ENCODE measurements at places on chromosomes 1 and 21.
A peak's percentile ranks its signal among the peaks of the same experiment; 100 is the strongest.

DNA sequence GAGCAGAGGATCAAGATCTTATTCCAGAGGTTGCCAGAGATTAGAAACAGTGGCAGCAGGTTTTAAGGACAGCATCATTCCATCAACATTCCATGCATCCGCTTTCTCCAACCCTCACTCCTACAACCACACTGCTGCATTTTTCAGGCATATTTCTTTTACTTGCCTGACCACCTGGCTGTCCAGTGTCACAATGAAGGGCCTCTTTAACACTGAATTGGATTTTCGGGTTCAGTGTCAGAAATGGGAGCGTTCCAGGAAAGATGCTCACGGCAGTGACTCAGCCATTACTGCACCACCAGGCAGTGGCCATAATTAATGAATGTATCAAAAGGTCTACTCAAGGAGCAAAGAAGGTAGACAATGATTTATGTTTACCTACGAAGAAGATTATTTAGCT, 200.4 kb upstream of the ESRRG start:
- DNase-seq: no peak

GRCh38 chr1:201375169-201375568, 2.3 kb downstream of the TNNT2 start:
- DNase-seq: no peak

- peak; percentile 29 for DNase-seq
Measured at GRCh38 chr1:63795455-63795854, 21.6 kb downstream of the ROR1 start.

GRCh38 chr1:3297756-3298155, 156.7 kb upstream of the ARHGEF16 start:
- no peak for DNase-seq

DNA sequence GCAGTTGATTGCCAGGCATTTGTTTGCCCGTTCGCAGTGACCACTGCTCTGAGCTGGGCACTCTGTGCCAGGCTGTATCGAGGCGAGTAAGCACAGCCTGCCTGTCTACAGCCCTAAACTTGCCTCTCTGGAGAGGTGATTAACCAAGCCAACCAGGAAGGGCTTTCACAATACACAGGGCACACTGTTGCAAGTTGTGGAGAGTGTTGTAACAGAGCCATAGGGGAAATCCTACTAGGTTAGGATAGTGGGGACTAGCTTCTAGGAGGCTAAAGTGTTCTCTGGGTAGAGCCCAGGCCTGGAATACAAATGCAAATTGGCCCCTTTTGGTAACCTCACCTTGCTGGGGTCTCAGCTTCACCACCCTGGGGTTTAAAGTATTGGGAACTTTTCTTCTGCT, 23.8 kb downstream of the PRDM2 start:
- no peak for DNase-seq

DNA sequence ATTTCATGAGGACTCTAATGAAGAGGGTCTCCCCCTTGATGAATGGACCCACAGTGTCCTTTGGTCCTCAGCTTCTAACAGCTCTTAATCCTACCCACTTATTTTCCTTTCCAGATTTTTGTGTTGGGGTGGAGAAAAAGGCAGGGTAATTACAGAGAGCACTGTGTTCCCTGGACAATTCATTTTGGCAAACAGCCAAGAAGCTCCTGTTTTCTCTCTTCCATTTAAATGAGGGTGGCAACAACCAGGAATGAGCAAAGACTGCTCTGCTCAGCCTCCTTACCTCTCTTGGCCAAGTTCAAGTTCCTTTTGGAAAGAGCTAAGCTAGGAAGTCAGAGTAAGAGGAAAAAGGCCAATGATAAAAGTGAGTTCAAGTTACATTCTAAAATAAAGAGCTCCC, 11.9 kb downstream of the XKR8 start:
- peak; percentile 51 for DNase-seq

GRCh38 chr21:28111151-28111619, 881.5 kb downstream of the LTN1 start:
- peak; percentile 96 for DNase-seq

DNA sequence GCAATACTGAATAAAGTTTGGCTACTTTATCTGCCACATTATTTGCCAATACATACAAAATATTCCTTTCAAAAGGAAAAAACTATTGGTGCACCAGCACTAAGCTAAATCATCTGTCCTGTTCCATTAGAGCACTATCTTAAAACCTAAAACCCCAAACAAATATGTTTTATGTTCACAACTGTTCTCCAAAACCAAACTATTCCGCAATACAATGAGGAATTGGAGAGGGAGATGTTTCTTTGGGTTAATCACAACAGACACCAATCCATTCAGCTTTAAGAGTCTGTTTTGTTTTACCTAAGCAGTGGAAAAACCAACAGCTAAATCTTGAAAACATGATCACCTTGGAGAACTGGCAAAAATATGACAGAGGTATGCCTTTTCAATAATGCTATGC, 85.1 kb downstream of the ZNF644 start:
- no peak for DNase-seq

- DNase-seq: no peak
Measured at GRCh38 chr1:225427235-225428067, at the start of gene LBR. TSS of gene LBR (minus strand) at chr1:225428038. CDS start at chr1:225424075, 3,963 bp downstream.

- DNase-seq: peak; percentile 68
Measured at GRCh38 chr1:3668585-3669300, 16.4 kb downstream of the TP73 start.

DNA sequence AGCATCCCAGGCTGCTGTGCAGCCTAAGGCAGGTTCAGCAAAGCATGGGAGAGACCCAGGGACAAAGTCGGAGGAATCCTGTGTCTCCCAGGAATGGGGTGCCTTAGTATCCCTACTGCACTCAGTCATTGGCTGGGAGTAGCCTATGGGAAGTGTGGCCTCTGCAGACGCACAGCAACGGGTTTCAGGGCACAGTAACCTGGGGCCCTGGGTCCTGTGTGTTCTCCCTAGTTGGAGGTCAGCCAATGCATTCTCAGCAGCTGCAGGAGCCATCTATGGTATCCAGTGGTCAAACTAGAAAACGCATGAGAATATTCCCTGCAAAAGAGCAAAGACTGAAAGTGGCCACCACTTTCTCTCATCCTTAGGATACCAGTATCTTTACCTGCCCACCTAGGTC, 13.7 kb upstream of the C1orf21 start:
- no peak for DNase-seq

GRCh38 chr1:200625381-200625824, 4.9 kb upstream of the KIF14 start:
- DNase-seq: peak; percentile 13

- DNase-seq: no peak
Measured at GRCh38 chr1:209176866-209177430, 406.6 kb upstream of the CAMK1G start.

GRCh38 chr1:153631047-153632022, 2.5 kb upstream of the CHTOP start:
- DNase-seq: no peak

GRCh38 chr1:178768423-178768822, 43.4 kb downstream of the RALGPS2 start:
- DNase-seq: no peak

- DNase-seq: no peak
Measured at GRCh38 chr1:75126611-75127101, 7.5 kb upstream of the LHX8 start.

- no peak for DNase-seq
Measured at GRCh38 chr1:158020259-158020885, 26.9 kb downstream of the KIRREL1 start.

DNA sequence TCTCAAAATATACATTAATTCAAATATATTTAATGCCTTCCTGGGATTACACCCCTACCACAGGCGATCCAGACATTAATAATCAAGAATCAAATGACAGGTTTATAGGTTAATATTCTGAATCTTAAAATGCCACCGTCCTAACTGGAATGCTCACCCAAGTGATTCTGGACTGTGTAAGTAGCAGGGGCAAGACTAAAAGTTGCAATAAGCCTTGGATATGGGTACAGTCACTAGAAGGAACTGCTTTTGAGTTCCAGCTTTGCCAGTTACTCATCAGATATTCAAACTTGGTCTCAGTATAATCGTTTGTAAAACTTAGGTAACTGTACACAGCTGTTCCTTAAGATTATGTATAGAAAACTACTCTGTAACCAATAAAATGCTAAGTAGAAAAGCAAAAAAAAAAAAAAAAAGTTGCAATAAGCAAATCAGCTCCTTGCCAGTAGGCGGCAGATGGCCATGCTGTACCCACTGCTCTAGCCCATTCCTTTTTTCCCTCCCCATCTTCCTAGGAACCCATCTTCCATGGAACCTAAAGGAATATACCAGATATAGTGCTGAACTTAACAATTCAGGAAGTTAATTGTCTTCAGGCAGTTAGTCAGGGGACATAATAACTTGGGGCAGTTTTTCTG, 10.5 kb downstream of the RO60 start:
- DNase-seq: no peak

GRCh38 chr1:182786223-182786994, 3.2 kb upstream of the NPL start:
- peak; percentile 83 for DNase-seq

DNA sequence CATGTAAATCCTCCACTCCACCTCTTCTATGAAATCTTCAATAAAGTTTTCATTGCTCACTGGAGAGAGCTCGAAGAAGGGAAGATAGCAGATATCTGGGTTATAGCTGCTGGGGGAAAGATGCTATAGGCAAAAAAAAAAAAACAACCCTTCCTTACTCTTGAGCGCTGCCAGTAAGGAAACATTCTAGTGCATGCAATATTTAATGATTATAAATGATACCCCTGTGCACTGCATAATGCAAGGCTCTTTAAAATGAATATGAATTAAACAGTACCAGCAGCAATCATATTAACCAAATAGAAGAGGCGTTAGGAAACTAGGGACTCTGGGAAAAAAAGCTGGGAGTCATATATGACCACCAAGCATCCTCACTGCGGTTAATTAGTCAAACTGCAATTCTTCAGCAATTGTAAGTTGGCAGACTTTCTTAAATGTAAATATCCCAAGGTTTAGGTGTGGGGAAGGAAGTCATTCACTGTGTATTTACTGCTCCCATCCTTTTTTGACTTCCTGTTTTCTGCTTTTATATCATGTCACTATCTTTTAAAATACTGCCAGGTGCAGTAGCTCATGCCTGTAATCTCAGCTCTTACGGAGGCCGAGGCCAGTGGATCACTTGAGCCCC, 3.7 kb upstream of the DMRTB1 start:
- DNase-seq: no peak

DNA sequence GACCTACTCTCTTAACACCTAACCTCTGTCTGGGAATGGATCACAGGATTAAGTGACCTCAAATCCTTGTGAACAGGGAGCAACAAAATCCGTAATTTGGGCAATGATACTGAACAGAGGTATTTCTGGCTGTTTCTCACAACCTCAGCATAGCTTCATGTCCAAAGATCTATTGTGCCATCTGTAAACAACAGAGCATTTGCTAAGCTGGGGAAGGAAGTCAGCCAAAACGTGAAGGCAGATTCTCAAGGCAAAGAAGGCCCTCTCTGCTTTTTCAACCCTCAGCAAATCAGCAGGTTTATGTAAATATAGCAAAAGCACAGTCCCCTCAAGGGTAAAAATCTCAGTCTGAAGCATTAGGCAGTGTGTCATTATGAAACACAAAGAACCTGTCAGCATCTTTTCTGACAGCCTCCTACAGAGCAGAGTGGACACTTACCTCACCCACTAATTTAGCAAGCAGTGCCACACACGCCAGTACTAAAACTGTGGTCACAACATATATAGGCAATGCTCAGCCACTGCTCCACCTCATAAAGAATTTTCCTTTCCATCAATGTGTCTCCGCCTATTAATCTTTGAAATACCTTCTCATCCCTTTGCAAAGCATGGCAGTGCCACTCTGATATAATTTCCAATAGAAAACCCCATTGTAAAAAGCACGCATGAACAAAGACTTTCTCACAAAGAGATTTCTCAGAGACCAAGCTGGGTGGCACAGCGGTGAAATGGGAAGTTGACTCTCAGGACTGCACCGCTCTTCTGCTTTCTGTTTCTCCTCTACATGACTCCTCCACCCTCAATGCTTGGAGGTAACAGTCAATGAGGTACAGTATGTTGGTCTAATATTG, 188.0 kb downstream of the RERE start:
- DNase-seq: peak; percentile 25

GRCh38 chr1:243508943-243509342, 253.1 kb downstream of the SDCCAG8 start:
- no peak for DNase-seq

DNA sequence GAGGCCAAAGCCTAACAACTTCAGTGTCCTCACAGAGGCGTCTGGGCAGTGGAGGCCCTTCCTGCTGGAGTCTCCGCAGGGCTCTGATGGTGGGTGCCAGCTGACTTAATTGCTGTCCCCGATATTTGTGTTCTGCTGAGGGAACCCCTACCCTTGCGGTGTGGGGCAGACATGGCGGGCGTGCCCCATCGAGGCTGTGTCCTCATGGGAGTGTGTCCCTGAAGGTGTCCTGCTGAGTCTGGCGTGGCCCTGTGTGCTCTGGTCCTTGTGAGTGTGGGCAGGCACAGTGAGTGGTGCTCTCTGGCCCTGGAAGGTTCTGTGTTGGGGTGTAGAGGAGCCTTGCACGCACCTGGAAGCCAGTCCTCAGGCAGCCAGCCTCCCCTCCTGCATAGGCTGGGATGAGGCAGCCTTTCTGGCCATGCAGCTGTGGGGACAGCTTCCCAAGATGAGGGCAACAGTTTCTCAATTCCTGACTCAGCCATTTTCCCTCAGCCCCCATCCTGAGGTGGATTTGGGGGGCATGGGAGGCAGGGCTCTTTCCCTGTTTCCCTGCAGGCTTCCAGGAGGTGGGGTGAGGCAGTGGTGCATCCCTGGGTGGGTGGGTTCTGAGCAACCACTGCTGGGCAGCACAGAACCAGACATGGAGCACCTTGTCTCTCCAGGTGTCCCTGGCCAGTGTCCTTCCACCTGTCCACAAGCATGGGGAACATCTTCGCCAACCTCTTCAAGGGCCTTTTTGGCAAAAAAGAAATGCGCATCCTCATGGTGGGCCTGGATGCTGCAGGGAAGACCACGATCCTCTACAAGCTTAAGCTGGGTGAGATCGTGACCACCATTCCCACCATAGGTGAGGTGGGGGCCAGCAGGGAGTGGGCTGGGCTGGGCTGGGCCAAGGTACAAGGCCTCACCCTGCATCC, 6.5 kb downstream of the C1orf35 start:
- no peak for DNase-seq

- DNase-seq: no peak
Measured at GRCh38 chr21:17044696-17045095, 468.1 kb upstream of the CXADR start.

DNA sequence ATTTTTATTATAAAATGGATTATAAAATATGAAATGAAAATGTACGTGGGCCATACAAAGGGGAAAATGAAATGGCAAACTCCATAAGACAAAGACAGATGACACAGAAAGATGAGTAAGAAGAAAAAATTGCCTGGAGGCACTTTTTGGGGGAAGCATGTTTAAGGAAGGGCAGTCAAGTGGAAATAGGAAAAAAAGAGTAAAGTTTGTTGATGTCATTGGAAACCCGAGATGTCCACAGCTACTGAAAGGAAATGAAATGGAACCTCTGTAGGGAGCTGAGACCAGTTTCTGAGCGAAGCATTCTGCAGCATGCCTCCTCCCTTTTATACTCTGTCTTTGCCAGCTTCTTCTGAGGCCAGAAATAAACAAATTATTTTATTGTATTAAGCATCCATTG, 203.4 kb upstream of the UBE2U start:
- DNase-seq: no peak

- DNase-seq: no peak
Measured at GRCh38 chr1:23286401-23286800, 57.7 kb downstream of the HNRNPR start.

- DNase-seq: no peak
Measured at GRCh38 chr21:36783612-36784374, 84.9 kb downstream of the SIM2 start.

- peak; percentile 31 for DNase-seq
Measured at GRCh38 chr1:17274186-17275170, 25.6 kb downstream of the PADI3 start.

GRCh38 chr1:152111515-152111968, 3.7 kb downstream of the TCHH start:
- peak; percentile 62 for DNase-seq

Measured in tongue (tissue), 3 donors.